Kidney (tissue), 22 donors: ENCODE measurements at places on chromosomes 2 and 18. TPM values are rescaled to one million over a fixed set of nuclear protein-coding genes. Genes with fewer than 3 reads are reported as not detected.
A peak's percentile ranks its signal among the peaks of the same experiment; 100 is the strongest.

Gene EPB41L3
- 44.6 TPM for total RNA-seq

DNA sequence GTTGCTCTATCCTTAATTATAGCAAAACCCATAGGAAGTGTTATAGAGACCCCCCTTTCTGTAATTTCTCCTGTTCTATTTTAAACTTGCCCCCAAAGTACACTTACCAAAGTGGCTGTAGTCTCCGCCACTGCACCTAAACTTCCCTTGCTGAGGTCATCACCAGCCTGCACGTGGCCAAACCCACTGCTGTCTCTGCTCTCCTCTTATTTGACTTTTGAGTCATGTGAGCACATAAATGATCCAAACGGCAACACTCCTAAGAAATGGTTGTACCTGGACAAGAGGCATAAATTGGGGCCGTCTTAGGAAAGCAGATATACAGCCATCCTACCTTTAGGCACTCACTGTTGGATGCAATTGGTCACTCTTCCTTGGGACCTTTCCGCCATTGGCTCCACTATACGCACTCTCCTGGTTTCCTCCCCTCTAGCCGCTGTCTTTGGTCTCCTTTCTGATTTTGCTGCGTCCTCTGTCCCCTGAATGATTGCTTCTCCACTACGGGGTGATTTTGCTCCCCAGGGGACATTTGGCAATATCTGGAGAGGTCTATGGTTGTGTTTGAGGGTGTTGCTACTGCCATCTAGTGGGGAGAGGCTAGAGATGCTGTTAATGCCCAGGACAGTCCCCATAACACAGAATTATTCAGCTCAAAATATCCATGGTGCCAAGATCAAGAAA lies 19.2 kb upstream of the IL36G start:
- H3K27me3 ChIP-seq, result no peaks in the 10 kb centered on the region
- H3K4me1 ChIP-seq, result no peaks in the 10 kb centered on the region
- H3K36me3 ChIP-seq, result no peaks in the 10 kb centered on the region
- no peak overlapping the region for H3K4me3 ChIP-seq

GRCh38 chr2:188524519-188525113 lies 232.9 kb downstream of the GULP1 start:
- no peak overlapping the region for H3K4me3 ChIP-seq
- no peak for DNase-seq
- no peaks in the 10 kb centered on the region for H3K4me1 ChIP-seq
- H3K36me3 ChIP-seq, result no peaks in the 10 kb centered on the region

- H3K4me3 ChIP-seq, result no peak overlapping the region
- no peaks in the 10 kb centered on the region for H3K36me3 ChIP-seq
- H3K27ac ChIP-seq, result peak overlapping the region; percentile 26
- no peak for DNase-seq
- no peaks in the 10 kb centered on the region for H3K27me3 ChIP-seq
Measured at GRCh38 chr2:237671466-237672138, 44.2 kb downstream of the LRRFIP1 start.

DNA sequence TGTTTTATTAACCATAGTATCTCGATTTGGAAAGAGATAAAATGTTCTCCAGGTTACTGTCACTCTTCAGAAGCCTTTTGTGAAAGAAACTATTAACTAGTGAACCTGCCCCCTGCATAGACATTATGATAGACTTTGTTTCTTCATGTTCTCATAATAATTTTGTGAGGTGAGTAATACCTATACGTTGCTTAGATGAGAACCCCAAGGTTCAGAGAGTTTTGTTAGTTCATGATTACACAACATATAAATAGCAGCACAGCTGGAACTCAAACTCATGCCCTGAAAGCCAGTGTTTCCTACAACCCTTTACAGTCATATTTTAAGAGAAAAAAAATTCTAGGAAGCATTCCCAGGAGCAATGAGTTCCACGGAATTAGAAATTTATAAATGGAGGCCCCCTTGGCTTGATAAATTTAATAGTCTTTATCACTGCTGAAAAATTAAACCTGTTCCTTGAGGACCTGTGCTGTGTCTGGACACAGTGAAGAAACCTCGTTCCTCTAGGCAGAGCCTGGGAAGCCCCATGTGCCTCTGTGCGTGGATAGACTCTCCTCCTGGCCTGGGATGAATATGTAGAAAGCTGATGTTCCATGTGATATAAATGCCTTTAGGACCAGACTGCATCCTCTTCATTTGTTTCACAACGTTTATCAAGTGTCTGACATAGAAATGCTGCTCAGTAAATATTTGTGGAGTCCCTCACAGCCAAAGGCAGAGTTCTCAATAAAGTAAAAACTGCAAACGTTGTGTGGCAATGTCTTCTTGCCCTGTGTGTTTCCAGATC lies 1257.0 kb upstream of the GYPC start:
- no peaks in the 10 kb centered on the region for H3K36me3 ChIP-seq
- DNase-seq, result no peak
- no peak overlapping the region for H3K4me3 ChIP-seq
- no peak overlapping the region for H3K27ac ChIP-seq
- H3K4me1 ChIP-seq, result no peaks in the 10 kb centered on the region

DNA sequence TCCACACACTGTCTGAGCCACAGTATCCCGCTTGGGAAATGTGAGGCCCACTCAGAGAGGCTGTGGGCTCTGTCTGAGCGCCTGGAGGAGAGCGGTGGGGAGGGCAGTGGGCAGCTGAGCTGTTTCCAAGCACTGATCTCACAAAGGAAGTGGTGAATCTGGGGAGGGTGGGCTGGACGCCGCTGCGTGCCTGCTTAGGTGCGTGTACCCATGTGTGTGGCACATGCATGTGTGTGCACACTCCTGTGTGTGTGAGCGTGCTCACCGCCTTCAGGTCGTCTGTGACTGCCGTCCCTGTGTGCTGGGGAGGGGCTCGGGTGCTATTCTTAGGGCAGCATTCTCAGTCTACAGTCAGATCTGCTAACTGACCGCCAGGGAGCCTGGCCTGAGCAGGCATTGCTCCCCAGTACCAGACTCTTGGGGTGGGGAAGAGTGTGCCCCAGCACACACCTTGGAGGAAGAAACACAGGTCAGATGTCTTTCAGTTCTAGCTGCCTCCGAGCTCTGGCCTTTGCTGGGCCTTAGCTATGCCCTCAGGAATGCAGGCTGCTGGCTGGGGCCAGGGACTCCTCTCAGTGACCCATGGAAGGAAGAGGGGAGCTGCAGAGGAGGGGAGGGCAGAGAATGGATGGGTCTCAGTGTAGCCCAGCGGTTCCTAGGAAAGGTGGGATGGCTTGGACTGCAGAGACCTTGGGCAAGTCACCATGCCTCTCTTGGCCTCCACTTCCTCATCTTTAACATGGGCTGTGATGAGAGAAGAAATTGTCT lies 31.4 kb downstream of the KCNIP3 start:
- no peaks in the 10 kb centered on the region for H3K27me3 ChIP-seq
- no peak for DNase-seq
- no peak overlapping the region for H3K27ac ChIP-seq
- no peaks in the 10 kb centered on the region for H3K36me3 ChIP-seq
- H3K4me3 ChIP-seq, result no peak overlapping the region
- no peaks in the 10 kb centered on the region for H3K4me1 ChIP-seq
